ENCODE measurements at places on chromosomes 3 and 15.
A peak's percentile ranks its signal among the peaks of the same experiment; 100 is the strongest.

- no peak for DNase-seq
Observed at GRCh38 chr3:194487289-194488054, 670 bp upstream of the ATP13A3 start.

DNA sequence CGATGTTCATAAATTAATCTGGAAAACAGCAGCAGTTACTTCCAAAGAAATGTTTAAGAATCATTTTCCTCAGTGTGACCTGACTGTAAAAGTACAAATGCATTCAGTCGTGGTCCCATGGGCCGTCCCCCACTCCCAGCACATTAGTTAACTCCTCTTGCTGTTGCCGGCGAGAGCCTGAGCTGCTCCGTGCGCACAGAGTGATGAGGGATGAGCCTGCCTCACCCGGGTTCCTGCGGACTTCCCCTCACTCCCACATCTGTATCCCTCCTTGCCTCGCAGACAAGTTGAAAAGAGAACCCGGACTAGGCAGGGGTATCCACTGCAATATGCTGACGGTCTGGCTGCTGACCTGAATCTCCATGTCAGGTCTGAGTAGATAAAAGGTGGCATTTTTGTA, 861.7 kb upstream of the NR2F2 start:
- no peak for DNase-seq

- no peak for DNase-seq
Observed at GRCh38 chr15:56051676-56052075, 58.3 kb upstream of the NEDD4 start.

GRCh38 chr3:32597656-32598055, 27.0 kb upstream of the DYNC1LI1 start:
- no peak for DNase-seq

- no peak for DNase-seq
Observed at GRCh38 chr15:92610101-92610520, 45.5 kb downstream of the FAM174B start.

DNA sequence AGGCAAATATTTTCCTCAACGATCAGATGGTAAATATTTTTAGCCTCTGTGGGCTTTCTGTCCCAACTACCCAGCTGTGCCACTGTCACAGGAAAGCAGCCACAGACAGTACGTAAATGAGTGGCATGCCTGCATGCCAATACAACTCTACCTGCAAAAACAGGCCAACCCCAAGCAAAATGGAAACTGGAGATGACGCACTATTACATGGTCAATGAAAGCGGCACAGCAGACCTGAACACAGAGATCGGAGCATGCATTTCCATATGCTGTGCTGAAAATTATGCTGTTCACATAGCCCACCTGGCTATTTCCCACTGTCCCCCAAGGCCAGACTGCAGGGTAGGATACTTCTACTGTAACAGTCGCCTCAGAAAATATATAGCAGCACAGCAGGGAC, 57.8 kb downstream of the HERC2 start:
- no peak for DNase-seq

DNA sequence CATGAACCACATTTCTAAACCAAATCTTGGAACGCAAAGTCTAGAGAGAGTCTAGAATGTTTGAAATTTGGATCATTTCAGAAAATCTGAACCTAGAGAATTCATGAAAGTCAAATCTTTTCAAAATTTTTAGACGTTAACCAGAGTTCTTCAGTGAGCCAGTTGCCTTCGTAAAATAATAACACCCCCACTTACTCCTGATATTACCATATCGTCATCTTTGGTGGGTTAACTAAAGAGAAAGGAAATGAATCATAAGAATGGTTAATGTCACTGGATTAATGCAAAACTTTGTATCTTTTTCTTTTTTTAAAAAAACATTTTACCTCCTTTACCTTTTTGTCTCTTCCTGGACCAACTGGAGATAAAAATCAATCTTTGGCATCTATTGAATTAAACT, 1.2 kb upstream of the ZBED2 start:
- DNase-seq = no peak

GRCh38 chr3:143750841-143751240, 97.4 kb downstream of the SLC9A9 start:
- DNase-seq = no peak

- DNase-seq = no peak
Observed at GRCh38 chr3:195956577-195956976, 48.2 kb upstream of the TNK2 start.

GRCh38 chr15:21260966-21261395, 179.3 kb downstream of the POTEB3 start:
- no peak for DNase-seq

GRCh38 chr3:17847156-17847555, 104.7 kb upstream of the TBC1D5 start:
- no peak for DNase-seq

- DNase-seq = no peak
Observed at GRCh38 chr3:128456776-128457715, 9.6 kb downstream of the DNAJB8 start.

DNA sequence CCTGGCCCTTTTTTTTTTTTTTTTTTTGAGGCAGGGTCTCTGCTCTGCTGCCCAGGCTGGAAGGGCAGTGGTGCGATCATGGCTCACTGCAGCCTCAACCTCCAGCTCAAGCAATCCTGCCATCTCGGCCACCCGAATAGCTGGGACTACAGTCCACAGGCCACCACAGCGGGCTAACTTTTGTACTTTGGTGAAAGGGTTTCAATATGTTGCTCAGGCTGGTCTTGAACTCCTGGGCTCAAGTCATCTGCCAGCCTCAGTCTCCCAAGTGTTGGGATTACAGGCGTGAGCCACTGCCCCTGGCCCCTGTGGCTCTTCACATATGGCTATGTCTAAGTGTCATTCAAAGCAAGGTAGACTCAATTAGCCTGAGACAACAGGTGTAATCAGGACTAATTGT, 8.8 kb upstream of the DPPA2 start:
- no peak for DNase-seq

DNA sequence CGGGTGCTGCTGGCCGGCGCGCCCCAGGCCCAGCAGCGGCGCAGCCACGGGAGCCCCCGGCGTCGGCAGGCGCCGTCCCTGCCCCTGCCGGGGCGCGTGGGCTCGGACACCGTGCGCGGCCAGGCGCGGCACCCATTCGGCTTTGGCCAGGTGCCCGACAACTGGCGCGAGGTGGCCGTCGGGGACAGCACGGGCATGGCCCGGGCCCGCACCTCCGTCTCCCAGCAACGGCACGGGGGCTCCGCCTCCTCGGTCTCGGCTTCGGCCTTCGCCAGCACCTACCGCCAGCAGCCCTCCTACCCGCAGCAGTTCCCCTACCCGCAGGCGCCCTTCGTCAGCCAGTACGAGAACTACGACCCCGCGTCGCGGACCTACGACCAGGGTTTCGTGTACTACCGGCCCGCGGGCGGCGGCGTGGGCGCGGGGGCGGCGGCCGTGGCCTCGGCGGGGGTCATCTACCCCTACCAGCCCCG, 777 bp downstream of the LOXL1 start:
- no peak for DNase-seq

DNA sequence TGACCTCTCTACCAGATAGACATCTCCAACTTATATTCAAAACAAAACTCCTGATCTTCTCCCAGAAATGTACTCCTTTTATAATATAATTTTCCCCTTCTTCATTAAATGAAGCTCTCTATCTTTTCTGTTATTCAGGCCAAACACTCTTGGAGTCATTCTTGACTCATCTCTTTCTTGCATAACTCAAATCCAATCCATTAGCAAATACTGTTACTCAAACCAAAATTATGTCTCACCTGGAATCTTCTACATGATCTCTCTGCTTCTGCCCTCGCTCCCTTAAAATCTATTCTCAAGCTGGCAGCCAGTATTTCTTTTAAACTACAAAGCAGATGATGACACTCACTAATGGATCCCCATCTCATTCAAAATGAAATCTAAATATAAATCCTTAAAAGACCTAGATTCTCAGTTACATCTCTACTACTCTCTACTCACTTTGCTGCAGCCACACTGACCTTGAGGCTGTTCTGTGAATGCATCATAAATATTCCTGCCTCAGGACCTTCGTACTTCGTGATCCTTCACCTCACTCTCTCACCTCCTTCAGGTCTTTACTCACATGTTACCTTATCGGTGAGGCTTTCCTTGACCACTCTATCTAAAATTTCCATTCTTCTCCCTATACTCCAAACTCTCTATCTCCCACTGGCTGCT, 160.9 kb downstream of the TBC1D5 start:
- no peak for DNase-seq

- no peak for DNase-seq
Observed at GRCh38 chr3:126542340-126543241, 16.1 kb downstream of the C3orf22 start.

GRCh38 chr15:96247621-96248305, 82.7 kb upstream of the NR2F2 start:
- DNase-seq = no peak

DNA sequence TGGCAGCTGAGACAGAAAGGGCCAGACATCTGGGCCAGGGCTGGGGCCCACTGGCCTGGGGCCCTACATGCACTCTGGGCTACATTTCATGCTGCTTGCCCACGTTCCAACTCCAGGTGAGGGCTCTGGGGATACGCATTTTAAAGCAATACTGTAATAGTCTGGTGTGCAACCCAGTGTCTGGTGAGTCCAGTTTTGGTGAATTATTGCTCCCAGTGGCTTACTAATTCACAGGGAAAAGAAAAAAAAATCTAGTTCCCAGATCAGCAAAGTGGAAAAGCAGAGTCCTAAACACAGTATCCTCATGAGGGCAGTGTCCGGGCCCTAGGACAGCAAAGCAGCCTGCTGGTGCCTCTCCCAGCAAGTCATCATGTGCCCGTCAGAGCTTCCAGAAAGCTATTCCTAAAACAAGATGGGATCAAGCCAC, 82.4 kb downstream of the CCNL1 start:
- DNase-seq = peak; percentile 87

- no peak for DNase-seq
Observed at GRCh38 chr3:187264911-187265310, 26.6 kb downstream of the MASP1 start.

- no peak for DNase-seq
Observed at GRCh38 chr3:48628277-48629017, 6.8 kb downstream of the SLC26A6 start.

DNA sequence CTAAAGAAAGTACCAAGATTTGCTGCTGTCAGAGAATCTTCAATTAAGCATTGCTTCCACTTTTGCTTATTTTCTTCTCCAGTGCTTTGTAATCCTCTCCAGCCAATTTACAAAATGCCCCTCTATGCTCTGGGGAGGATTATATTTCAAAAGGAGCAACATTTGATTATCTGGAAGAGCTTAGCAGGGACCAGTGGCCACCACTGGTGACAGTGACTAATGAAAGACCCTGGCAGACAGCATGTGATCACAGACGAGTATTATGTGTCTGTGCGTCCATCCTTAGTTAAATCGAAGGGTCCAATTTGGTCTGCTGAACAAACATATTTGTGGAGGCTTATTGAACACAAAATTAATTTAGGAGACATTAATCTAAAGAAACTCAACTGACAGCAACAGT, 152.6 kb downstream of the ZNF621 start:
- no peak for DNase-seq

DNA sequence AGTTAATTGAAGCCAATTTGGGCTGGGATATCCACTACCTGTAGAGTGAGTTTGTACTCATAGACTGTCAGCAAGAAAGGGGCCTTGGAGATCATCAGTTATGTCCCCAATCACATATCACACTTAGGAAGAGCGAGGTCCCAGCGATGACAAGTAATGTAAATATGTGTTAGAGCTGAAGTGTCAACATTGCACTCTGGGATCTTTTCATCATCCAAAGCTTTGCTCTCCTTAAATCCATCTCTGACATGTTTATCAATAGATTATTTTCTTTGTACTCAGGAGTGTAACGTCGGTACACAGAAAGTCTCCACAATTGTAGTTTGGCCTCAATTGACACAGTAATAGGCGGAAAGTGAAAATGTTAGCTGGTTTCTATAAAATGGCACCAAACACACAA, 113.7 kb upstream of the TPRG1 start:
- DNase-seq = no peak

- no peak for DNase-seq
Observed at GRCh38 chr3:77718311-77718710, 678.4 kb downstream of the ROBO2 start.

DNA sequence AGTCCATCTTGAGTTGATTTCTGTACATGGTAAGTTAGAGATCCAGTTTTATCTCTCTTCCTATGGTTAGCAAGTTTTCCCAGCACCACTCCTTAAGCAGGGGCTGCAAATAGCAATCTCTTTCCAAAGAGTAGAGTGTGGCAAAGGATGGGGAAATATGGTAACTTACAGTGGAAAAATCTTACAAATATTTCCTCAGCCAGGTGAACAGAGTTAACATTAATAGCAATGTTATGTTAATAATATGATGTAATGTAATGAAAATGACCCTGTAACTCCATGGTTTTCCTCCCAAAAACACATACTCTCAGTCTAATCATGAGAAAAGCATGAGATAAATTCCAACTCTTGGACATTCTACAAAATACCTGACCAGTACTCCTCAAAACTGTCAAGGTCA, 30.4 kb downstream of the FSIP1 start:
- DNase-seq = no peak

DNA sequence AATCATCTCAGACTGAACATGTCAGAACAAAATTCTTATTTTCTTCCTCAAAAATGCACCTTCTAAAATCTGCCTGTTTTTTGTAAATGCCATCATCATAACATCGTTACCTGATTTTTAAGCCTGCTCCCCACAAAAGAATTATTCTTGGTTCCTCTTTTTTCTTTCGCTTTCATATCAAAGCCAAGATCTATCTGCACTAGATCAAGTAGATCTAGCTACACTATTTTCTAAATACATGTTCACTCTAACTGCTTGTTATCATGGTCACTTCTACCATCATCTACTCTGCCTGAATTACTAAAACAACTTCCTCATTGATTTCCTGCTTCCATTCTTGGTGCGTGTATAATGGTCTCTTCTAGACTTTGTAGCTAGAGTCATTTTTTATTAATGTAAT, 217.7 kb downstream of the ARPP21 start:
- DNase-seq = no peak

DNA sequence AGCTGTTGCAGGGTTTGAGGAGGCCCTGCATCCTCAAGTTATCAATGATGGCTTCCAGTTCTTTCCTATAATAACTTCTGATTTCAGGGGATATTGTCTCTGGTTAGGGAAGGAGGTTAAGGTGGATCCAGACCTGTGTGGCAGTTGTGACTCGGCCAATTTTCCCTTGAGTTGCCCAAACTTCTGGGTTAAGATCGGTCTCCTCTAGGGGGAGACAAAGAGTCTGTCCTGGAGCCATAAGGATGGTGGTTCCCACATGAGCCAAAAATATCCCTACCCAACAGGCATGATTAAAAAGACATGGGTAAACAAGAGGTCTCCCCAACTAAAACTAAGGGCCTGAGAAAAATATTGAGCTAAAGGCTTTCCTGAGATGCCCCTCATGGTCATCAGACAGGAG, 227.5 kb upstream of the MDFIC2 start:
- DNase-seq = no peak

- no peak for DNase-seq
Observed at GRCh38 chr15:80679167-80679803, 15.8 kb upstream of the ABHD17C start.
